ENCODE measurements at places on chromosomes 13 and 19. TPM values are rescaled to one million over a fixed set of nuclear protein-coding genes. Genes with fewer than 3 reads are reported as not detected.

DNA sequence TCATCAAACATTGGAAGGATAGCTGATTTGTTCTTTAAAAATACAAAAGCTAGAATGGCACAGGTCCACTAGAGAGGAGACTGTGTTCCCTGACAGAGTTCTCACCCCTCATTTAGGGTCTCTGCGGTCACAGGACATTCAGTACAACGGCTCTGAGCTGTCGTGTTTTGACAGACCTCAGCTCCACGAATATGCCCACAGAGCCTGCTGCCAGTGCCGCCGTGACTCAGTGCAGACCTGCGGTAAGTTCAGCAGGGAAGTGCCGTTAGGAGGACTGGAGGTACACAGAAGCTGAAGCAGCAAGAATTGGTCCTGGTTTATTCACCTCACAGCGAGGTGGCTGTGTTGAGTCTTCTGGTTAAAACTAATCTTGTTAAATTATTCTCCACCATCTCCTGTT is 90.0 kb downstream of the TNFRSF19 start:
- DNase-seq: no peak

GRCh38 chr13:33679658-33680012 is 138.3 kb upstream of the RFC3 start:
- DNase-seq: no peak

Gene MAMSTR
- 6.5 TPM for total RNA-seq

DNA sequence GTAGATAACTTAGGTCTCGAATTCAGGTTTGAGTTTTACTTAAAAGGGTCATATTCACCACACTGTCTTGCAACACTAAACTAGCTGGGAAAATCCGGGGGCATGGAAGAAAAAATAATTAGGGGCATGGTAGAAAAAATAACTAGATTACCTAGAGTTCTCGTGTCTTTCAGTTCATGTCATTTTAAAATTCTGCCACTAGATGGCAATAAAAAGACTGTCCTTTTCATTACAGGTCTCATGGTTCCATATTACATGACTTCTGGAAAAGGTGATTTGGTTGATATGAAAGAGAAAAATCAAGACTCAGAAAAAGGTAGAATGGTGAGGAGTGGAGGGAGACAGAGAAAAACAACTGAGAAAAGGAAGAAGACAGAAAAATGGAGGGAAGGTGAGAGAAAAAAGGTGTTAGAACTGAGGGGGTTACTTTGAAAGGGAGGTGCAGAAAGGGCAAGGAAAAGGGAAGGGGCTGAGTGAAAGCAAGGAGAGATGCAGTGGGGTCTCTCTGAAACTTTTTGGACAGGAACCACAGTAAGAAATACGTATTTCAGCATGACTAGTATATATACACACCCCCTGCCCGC is 299.0 kb downstream of the KLF12 start:
- DNase-seq: no peak

DNA sequence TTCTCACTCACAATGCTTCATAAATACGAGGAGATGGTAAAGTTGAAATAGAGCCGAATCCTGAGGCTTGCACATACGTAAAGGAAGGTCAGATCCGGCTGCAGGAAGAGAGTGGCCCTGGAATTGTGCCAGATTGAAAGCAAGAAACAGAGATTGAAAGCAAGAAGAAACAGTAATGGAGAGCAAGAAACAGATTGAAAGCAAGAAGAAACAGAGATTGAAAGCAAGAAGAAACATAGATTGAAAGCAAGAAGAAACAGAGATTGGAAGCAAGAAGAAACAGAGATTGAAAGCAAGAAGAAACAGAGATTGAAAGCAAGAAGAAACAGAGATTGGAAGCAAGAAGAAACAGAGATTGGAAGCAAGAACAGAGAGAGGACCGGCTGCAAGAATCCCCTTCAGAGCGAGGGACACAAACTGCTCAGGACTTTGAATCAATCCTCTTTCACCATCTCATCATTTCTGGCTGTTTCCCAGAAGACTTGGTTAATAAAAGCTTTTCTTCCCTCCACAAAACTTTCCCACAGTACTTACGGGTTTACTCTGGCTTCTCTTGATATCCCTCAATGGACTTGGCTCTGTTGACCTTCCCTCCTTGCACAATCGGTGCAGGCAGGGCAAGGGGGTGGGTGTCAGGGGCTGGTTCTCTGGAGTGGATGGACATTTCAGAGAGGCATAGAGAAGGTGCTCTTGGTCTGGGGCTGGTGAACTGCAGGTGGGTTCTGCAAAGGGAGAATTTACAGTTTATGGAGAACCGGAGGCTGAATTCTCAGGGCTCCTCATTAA is 25.5 kb downstream of the OR7A5 start:
- no peak for DNase-seq

Gene SLC6A16
- 5.6 TPM for total RNA-seq

DNA sequence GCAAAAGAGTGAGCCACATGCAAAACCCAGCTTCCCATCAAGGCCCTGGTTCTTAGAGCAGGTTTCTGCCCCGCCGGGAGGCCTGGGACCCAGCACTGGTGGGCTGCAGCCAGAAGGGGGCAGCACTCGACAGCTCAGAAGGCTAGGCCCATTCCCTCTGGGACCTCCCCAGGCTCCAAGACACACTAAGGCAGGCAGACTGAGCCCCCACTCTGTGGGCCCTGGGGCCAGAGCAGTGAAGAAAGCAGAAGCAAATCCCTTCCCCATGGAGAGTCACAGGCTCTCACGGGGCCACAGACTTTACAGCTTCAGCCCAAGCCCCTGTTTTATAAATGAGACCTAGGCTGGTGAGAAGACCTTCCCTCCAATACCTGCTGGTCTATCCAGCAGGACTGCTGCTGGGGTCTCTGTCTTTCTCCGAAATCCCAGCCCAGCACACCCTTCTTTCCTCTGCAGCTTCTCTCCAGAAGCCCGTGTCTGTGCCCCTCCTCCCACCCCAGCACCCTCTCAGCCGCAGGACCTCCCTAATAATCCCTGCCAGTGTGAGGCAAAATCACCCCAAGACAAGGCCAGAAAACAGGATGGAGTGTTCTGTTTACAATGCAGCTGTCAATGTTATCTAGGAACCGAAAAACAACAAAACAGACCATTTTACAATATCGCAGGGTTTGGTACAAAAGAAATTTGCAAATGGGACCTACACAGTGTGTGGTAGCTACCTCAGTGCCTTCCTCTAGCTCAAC is 109.3 kb downstream of the ABCC4 start:
- peak; percentile 90 for DNase-seq

DNA sequence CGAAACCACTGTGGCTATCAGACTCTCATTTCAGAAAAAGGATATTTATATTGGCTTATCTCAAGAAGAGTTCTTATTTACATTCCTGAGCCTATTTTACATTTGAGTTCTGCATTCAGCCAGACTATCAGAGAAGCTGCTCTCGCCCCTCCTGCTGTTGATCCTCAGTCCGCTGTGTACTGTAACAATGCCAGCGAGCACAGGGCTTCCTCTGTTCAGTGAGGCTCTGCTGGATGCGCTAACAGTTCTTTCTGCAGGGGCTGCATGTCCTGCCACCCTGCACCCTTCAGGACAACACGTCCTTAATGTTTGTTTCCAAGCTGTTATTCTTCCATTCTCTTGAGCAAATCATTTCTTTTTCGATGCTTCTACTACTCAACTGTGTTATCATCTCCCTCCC is 463.7 kb upstream of the SGCG start:
- DNase-seq: no peak

DNA sequence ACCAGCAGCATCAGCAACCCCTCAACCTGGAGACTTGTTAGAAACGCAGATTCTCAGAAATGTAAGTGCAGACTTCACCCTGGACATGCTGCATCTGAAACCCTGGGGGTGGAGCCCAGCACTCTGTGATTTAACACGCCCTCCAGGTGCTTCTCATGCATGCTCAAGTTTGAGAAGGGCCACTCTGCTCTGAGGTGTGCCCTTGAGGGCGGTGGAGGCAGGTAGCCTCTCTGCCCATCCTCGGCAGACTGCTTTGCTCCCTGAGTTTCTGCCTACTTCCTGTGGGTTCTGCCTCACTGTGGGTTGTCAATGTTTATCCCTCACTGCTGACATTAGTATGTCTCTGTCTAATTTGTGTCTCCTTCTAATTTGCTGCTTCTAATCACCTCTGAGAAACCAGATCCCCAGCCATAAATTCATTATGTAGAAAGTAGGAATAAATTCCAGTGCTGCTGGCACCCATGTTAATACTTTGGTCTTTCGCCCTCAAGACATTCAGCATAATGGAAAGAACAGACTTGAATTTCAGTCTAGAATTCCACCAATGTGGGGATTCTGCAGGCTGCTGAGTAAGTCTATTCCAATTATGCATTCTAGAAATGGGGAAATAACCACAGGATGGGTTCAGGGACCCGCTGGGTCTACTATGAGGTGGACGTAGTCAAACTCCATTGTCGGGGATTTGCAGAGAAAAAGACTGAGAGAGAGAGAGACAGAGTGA is 51.3 kb upstream of the CYSLTR2 start:
- no peak for DNase-seq

Gene MATK
- total RNA-seq: 3.7 TPM

DNA sequence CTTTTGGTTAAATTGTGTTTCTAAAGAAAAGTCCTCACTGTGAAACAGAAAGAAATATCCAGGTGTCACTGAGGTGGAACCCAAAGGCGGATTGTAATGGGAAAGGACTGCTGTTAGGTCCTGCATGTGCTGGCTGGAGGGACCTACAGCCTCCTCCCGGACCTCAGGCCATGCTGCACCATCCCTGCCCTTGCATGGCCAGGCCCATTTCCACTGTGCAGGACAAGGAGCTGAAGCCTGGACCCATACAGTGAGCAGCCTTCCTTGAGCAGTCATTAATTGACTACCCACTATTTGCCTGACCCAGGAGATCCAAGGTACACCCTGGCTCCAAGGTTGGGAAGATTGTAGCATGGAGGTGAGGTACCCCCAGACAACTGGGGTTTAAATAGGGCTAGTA is 17.6 kb downstream of the VSTM2B start:
- DNase-seq: peak; percentile 3

- DNase-seq: no peak
These were observed 148.6 kb upstream of the ATXN8OS start for GRCh38 chr13:69959046-69959445.

Gene SLITRK1
- 1.0 TPM for total RNA-seq

Gene PRTN3
- total RNA-seq: 0.23 TPM

DNA sequence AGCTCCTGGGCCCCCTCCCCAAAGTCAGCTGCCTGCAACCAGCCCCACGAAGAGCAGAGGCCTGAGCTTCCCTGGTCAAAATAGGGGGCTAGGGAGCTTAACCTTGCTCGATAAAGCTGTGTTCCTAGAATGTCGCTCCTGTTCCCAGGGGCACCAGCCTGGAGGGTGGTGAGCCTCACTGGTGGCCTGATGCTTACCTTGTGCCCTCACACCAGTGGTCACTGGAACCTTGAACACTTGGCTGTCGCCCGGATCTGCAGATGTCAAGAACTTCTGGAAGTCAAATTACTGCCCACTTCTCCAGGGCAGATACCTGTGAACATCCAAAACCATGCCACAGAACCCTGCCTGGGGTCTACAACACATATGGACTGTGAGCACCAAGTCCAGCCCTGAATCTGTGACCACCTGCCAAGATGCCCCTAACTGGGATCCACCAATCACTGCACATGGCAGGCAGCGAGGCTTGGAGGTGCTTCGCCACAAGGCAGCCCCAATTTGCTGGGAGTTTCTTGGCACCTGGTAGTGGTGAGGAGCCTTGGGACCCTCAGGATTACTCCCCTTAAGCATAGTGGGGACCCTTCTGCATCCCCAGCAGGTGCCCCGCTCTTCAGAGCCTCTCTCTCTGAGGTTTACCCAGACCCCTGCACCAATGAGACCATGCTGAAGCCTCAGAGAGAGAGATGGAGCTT is 4.7 kb upstream of the CEACAM5 start:
- no peak for DNase-seq

DNA sequence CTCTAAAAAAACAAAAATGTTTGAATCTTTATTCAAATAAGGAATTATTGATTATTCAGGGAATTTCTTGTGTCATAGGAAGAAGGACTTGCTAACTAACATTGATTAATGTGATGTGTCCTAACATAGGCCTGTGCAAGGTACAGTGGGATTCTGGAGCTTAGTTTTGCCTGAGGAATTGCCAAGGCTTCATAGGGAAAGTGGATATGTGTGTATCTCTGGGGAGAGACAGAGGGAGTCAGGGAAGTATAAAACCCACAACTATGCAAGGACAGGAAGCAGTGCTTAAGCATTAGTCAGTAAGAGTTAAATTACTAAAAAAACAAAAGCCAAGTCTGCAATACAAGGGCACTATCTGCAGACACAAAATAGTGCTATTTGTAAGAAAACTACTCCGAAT is 59.6 kb downstream of the WDFY2 start:
- DNase-seq: no peak

DNA sequence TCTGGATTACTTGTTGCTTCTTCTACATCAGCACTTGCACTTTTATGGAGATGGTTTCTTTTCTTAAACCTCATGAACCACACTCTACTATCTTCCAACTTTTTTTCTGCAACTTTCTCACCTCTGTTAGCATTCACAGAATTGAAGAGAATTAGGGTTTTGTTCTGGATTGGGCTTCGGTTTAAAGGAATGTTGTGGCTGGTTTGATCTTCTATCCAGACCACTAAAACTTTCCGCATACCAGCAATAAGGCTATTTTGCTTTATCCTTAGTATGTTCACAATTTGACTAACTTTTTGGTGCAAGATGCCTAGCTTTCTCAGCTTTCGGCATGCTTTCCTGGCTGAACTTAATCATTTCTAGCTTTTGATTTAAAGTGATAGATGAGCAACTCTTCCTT is 666.7 kb upstream of the MIR17HG start:
- no peak for DNase-seq

- DNase-seq: no peak
These were observed 530.6 kb downstream of the KLF12 start for GRCh38 chr13:73603646-73604045.

- no peak for DNase-seq
These were observed 982 bp downstream of the ZNF780B start for GRCh38 chr19:40055049-40055448.

Gene CCDC70
- total RNA-seq: not detected

- no peak for DNase-seq
These were observed 74.7 kb downstream of the C13orf42 start for GRCh38 chr13:51036418-51036817.

GRCh38 chr19:48970923-48971395 is 5.8 kb downstream of the FTL start:
- peak; percentile 88 for DNase-seq

GRCh38 chr19:39157275-39157996 is 31.9 kb downstream of the PAK4 start:
- DNase-seq: no peak

DNA sequence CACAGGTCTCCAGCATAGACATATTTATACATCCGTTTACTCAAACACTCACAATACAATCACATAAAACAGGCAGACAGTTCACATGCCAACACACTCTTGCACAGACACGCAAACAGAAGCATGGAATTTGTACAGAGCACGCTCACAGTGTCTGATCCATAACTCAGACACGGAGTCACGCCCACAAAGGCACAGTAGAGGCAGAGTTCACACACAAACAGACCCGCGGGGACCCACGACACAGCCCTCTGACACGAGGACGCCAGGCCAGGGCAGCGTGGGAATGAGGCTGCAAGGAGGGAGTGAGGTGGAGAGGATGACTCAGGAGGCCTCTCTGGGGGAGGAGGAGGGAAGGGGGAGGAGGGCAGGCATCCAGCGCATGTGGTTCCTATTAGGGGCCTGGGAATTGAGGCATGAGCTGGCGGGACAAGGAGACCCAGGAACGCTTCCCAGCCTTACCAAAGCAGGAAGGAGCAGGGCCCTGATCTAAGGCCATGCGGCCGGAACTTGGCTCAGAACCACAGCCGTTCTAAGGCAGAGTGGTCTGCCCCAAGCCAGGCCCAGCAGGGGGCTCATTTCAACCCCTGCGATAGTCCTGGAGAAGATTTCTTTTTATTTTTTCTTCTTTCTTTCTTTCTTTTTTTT is 9.1 kb upstream of the OLFM2 start:
- DNase-seq: peak; percentile 60

Gene SULT2A1
- not detected for total RNA-seq

GRCh38 chr19:12899891-12900518 is 9.0 kb downstream of the GCDH start:
- DNase-seq: no peak

Gene SBSN
- total RNA-seq: 0.47 TPM
